ENCODE measurements at places on chromosomes 4 and X.

DNA sequence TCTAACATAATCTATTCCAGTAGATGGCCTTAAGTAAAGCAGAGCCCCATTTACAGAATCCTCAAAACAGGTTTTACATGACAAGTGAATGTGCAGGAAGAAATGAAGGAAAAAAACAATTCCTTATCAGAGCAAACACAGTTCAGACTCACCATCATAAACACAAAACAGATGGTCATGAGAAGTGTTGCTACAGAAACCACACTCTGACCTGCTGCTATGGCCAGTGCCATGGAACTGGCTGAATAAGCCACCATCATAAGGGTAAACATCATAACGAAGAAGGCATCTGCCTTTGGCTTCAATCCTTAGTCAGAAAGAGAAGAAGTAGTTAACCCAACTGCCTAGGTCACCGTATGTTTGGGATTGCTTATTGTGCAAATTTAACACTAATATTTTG lies 61.1 kb downstream of the ABCG2 start:
- no peak for DNase-seq

GRCh38 chr4:85725721-85726170 lies 250.8 kb downstream of the ARHGAP24 start:
- DNase-seq: no peak

DNA sequence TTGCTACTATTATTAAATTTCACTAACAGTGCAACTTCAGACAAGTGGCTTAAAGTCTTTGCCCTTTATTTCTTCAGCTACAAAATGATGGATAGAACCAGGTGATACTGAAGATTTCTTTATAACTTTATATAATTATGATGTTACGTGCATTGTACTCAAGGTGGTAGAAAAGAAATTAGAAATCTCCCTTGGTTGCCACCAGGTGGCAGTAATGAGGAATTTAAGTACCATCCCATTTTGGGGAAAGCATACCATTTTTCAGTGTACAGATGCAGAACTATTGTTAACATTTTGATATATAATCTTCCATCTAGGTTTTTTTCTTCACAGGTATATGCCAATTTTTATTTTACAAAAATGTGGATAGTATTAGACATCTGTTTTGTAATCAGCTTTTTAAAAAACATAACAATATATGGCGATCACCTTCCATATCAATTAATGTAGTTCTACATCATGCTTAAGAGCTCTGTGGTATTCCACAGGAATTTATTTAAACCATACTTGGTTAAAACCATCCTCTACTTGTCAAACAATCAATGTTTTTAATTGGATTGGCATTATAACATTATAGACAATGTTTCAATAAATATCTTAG lies 37.7 kb upstream of the RAB33B start:
- DNase-seq: peak; percentile 20

GRCh38 chrX:39551762-39552161 lies 546.0 kb downstream of the BCOR start:
- no peak for DNase-seq

GRCh38 chrX:12570859-12571501 lies 220.2 kb upstream of the PRPS2 start:
- no peak for DNase-seq

GRCh38 chrX:149638860-149639259 lies 7.3 kb upstream of the TMEM185A start:
- no peak for DNase-seq

- DNase-seq: no peak
These were observed 1.8 kb downstream of the CASP3 start for GRCh38 chr4:184647266-184648053.

- DNase-seq: no peak
These were observed 104.2 kb upstream of the PUDP start for GRCh38 chrX:7252013-7252610.

DNA sequence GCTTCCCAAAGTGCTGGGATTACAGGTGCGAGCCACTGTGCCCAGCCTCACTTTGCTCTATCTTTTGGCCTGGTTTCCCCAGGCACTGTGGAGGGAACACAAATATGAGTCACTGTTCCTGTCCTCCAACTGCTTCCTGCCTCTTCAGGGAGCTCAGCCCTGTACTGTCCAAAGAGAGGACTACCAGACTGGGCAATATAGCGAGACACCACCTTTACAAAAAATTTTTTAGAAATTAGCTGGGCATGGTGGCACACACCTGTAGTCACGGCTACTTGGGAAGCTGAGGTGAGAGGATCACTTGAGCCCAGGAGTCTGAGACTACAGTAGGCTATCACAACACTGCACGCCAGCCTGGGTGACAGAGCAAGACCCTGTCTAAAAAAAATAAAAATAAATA lies 16.9 kb upstream of the WAS start:
- no peak for DNase-seq

GRCh38 chrX:150544835-150545770 lies 23.3 kb upstream of the MTM1 start:
- DNase-seq: no peak

- peak; percentile 1 for DNase-seq
These were observed 32.8 kb downstream of the FAM149A start for GRCh38 chr4:186137196-186137794.

DNA sequence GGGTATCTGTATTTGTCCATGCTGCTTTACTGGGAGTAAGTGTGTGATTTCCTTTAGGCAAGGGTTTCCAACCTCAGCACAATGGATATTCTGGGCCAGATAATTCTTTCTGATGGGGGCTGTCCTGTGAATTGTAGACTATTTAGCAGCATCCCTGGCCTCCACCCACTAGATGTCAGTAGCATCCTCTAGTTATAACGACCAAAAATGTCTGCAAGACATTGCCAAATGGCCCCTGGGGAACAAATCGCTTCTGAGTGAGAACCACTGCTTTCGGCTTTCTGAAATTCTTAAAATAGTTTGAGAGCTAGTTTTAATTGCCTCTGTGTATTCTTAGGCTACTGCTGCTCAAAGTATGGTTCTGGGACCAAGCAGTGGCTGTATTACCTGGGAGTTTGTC lies 81.2 kb upstream of the GPM6B start:
- no peak for DNase-seq

GRCh38 chr4:144634978-144635747 lies 10.8 kb upstream of the HHIP start:
- DNase-seq: no peak

DNA sequence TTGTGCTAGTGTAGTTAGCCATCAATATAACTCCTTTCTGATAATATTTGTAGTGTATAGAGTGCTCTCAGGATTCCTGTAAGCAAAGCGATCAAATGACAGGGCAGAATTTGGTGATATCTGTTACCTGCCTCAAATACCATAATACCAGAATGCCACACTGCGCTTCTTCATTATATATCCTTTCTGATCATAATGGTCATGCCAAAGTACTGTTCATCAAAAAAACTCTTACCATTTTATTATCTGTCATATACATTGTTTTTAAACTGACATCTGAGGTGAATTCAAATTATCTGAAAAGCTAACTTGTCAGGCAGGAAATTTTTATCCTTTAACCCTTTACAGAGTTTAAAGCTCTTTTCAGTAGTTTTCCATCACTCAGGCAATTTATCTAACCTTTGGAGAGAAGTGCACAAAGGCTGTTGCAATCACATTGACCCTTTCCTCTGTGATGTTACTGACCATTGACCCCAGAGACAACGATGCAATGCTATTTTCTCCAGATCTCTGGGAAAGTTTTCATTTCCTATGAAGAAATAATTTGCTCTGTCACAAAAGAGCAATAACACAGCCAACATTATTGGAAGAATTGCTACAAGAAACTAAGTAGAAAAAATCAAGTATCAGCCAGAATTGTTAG lies 37.4 kb downstream of the UGT2B4 start:
- peak; percentile 8 for DNase-seq

- DNase-seq: no peak
These were observed 12.5 kb downstream of the USO1 start for GRCh38 chr4:75736862-75737261.

GRCh38 chr4:112167794-112168193 lies 22.5 kb downstream of the FAM241A start:
- no peak for DNase-seq

DNA sequence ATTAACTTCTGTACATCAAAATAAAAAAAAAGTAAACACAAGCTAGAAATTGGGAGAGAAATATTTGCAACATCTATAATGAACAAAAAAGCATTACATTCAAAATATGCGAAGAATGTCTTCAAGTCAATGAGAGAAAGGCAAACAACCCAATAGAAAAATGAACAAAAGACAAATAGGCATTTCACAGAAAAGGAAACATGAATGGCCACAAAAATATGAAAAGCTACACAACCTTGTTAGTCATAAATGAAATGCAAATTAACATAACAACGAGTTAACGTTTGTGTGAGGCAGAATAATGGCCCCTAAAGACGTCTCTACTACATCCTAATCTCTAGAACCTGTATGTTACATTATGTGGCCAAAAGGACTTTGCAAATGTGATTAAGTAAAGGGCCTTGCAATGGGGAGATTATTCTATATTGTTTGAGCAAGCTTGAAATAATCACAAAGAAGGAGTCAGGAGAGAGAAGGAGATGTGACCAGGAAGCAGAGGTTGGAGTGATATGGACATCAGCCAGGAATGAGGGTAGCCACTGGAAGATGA lies 86.8 kb downstream of the WDFY3 start:
- DNase-seq: no peak

DNA sequence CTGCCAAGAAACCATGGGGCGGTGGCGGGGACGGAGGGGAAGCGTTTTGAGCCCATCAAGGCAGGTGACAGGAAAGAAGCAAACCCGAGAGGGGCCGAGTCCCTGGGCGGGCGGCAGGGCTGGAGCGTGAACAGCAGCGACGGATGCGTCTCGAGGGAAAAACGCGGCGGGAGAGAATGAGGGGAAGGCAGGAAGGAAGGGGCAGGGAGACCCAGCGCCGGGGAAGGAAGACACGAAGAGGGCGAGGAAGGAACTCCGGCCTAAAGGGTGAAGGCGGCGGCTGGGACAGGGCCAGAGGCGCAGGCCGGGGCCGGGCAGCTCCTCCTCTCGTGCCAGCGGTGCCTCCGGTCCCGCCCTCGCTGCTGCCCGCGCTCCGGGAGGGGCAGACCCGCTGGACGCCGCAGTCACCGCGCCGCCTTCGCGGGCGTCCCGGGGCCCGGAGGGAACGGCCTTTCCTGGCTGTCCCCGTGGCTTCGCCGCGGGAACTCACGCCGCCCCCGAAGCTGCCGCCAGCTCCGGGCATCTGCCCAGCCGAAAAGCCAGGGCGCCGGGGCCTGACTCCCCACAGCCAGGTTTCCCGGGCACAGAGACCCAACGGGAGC lies 751 bp upstream of the RGS12 start:
- DNase-seq: peak; percentile 51

DNA sequence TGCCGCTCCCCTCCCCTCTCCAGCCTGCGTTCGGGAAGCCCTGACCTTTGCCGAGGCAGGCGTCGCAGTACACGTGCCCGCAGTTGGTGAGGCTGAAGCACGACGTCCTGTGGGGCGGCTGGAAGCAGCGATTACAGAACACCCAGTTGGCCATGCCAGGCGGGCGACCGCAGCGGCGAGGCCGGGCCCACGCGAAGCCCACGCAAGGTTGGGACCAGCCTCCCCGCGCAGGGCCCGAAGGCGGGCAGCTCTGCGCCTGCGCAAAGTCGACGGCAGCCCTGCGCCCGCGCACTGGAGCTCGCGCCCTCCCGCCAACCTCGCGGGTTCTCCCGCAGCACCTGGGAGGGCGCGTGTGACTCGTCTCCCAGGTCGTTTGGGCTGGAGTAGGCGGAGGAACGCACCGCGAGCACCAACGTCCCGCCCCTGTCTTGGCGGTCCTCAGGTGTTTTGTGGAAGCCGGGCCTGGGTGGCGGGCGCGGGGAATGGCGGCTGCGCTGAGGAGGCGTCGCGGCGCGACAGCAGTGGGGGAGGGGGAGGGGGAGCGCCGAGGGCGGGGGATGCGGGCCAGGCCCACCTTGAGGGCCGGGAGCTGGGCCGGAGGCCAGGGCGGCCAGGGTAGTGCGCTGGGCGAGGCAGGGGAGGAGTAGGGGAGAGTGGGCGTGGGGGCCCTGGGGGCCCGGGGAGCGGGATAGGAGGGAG lies at the start of gene RNF212:
Gene RNF212 (minus strand): TSS at position 254 of the 699 bp plus-strand sequence. CDS start 100 bp downstream, at position 154.
- DNase-seq: no peak

DNA sequence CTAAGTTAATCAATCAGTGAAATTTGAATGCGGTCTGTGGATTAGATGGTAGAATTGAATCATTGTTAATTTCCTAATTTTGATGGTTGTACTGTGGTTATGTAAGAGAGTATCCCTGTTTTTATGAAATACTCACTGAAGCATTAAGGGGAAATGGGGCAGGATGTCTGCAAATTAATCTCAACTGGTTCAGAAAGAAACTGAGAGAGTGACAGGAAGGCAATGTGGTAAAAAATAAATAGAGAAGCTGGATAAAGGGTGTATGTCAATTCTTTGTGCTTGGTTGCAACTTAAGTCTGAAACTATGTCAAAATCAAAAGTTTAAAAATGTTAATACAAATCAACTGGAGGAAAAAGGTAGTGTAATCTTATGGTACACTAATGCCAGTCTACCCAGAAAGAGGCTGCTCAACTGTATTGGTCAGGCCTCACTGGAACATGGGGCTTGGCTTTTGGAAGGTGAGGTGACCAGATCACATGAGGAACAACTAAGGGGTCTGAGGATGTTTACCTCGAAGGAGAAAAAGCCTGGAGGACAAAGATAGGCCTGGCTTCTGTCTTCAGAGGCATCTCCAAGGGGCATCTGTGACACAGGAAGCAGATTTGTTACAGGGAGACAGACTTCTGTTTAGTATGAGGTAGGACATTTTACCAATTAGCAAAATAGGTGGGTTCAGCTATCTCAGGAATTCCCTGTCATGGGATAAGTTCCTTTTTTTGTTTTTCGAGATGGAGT lies 83.1 kb downstream of the DLG3 start:
- no peak for DNase-seq

- DNase-seq: no peak
These were observed 182.7 kb upstream of the LDB2 start for GRCh38 chr4:17081179-17081578.

- DNase-seq: peak; percentile 78
These were observed 2.0 kb downstream of the GAK start for GRCh38 chr4:930028-930551.

DNA sequence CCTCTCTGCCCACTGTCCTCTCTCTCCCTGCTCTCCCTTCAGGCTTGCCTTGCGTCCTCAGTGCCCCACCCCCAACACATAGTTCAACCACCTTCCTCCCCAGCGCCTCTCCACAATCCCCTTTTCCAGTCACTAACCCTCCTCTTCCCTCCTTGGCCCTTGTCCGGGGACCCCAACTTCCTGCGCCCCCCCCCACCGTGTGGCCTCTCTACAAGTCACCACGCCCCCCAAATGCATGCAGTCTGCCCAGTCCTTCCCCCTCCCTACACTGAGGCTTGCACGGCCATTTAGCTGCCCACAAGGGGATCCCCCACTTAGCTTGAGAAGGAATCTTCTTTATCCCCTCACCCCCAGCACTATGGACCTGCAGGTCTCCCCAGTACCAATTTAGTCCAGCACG lies 569 bp downstream of the CXCR3 start:
- DNase-seq: no peak

GRCh38 chr4:807792-808191 lies 18.1 kb downstream of the CPLX1 start:
- DNase-seq: no peak

- no peak for DNase-seq
These were observed at the start of gene TMPRSS11B for GRCh38 chr4:68245594-68245993. Gene TMPRSS11B, minus strand, starts transcription at chr4:68245694. Its CDS starts 136 bp downstream, at chr4:68245558.

DNA sequence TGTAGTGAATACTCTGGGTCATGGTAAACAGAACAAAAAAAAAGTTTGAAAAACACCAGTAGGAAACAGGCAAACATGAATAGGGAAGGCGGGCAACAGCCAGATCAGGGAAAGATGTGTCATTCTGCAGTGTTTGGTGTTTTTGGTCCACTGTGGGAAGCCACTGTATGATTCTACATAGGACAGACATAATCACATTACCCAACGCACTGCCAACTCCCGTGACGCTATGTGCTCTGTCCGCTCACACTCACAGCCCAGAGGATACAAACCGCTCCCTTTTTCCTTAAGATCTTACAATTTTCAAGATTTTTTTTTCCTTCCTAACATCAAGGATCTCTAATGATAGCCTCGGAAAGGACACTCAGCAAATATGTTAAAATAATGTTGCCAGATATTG lies 59.3 kb downstream of the HADH start:
- no peak for DNase-seq

Data from HuH-7 (cell line).